ENCODE measurements at places on chromosomes 6 and 20. TPM values are rescaled to one million over a fixed set of nuclear protein-coding genes. Genes with fewer than 3 reads are reported as not detected.

USP49 gene
- 4.1 TPM for total RNA-seq

PROKR2 gene
- not detected for total RNA-seq

BEND3 gene
- total RNA-seq: 3.2 TPM

OLIG3 gene
- not detected for total RNA-seq

RSPO3 gene
- 1.8 TPM for total RNA-seq

SLC17A1 gene
- not detected for total RNA-seq

HTR1E gene
- total RNA-seq: not detected

NNAT gene
- total RNA-seq: 13.8 TPM

HLA-DRB5 gene
- not detected for total RNA-seq

LY6G6F gene
- not detected for total RNA-seq

SNX9 gene
- 72.3 TPM for total RNA-seq

DNA sequence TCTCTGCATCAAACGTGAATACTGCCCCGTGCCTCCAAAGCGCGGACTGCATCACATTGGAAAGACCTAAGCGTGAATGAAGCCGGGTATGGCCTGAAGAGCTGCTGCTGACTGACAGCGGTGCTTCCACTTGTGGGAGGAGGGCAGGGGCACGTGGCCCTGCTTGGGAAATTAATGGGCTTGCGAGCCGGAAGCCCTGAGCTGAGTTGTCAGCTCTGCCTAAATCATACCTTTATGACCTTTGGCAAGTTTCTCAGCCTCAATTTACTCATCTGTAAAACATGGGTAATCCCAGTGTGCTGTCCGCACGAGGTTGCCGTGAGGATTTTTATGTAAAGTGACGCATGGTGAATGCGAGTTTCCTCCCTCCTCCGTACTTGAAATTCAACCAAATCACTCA lies 67.0 kb upstream of the FOXQ1 start:
- no peak for DNase-seq

DNA sequence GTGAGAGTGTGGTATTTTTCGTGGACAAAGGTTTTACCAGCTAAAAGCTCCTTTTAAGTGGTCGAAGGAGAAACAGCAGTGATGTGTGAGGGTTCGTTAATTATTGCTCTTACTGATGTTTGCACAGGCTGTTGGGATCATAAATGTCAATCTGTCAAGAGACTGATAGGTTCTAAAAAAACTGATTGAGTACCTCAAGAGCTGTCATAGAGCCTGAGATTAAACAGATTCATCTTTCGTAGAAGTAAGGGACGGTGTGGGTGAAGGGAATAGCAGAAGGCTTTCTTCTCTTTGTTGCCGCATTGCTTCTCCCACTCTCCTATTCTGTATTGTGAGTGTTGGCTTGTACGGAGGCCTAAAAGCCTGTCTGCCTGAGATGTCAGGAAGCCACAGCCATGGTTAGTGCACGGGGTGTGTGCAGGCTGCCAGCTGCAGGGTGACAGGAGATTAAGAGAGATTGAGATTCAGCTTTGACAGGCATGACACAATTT lies 291.0 kb downstream of the ZFAND3 start:
- no peak for DNase-seq

GRCh38 chr6:4979426-4979825 lies 24.4 kb downstream of the RPP40 start:
- DNase-seq: no peak

DNA sequence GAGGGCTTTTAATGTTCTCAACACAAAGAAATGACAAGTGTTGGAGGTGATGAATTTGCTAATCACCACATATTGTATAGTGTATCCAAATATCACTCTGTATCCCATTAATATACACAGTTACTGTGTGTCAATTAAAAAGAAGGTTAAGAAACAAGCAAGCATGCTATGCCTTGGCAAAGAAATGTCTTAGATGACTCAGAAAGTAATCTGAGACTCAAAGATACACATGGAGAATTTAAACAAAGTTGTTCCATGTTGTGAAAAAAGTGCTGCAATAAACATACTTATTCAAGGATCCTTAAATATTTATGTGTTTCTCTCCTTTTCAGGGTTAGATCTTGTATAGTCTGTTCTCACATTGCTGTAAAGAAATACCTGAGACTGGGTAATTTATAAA lies 300.9 kb downstream of the DHX35 start:
- no peak for DNase-seq

- no peak for DNase-seq
These were observed 19.0 kb upstream of the EXOC2 start for GRCh38 chr6:711925-712324.

GRCh38 chr6:162727322-162728182 lies at the start of the genes PACRG and PRKN:
Gene PACRG (plus strand): TSS chr6:162727974.
Gene PRKN (minus strand): TSS chr6:162727766.
- peak; percentile 68 for DNase-seq

DNA sequence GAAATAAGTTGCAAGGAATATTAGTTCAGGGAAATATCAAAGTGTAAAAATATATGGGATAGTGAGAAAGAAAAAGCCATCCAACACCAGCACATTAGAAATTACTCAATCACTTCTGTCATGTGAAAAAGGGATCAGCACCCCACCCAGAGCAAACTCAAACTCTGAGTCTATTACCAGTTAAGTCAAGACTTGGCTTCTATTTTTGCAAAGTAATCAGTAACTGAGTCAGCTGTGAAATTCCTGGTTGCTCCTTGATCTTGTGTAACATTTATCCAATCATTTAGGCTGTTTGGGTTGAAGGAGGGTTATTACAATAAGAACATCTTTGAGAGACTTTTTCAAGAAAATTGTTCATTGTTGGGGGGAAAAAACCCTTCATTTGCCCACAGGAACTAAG lies 51.2 kb downstream of the SLC22A23 start:
- no peak for DNase-seq

DNA sequence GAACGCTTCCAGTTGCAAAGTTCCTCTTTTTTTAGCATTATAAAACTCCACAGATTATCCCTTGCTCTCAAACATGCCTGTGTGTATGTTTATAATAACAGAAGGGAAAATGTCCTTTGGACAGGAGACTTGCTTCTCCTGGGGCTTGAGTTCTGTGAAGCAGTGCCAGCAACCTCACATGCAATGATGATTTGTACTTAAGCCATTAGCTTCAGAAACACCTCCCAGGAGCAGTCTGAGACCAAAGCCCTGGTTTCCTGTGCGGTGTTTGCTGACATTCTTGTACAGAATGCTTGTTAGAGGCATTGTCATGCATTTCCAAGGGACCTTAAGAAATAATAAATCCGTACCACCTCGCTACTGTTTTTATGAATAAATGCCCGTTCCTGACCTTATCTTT lies 752.8 kb downstream of the CBLN4 start:
- DNase-seq: no peak

DNA sequence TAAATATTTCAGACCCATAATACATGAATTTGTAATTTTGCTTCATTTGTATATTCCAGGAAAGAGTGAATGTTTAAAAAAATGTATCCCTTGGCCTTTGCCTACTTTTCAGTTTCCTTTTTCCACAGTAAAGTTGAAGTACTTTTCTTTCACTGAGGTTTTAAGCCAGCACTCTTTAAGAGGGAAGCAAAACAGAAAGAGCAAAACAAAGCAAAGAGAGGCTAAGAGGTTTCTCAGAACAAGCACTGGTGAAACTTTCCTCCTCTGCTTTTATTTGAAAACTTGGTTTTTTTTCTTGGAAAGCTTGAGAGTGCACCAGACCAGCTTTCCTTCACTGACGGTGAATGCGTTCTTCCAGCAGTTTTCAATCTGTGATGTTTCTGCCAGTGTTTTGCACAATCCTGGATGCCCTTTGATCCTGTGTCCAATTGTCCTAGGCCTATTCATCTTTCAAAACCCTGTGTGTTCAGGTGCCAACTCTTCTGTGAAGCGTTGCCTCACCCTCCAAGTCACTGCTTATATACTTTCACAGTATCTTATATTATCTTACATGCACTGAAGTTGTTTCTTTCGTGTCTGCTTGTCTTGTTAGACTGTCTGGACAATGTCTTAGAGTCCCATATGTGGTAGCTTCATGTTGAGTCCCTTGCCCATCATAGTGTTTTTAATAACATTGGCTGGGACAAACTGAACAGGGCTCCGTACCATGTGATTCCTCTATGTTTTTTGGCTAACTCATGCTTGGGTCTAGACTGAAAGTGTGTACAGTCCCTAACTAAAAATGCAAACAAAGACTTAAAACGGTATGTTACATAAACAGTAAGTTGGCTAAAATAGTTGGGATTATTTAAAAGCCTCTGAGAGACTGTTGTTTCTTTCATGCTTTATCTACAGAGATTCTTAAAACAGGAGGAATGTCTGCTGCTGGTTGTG lies 1.9 kb downstream of the RNF217 start:
- no peak for DNase-seq

GRCh38 chr6:20542927-20543602 lies 8.8 kb downstream of the CDKAL1 start:
- peak; percentile 77 for DNase-seq

- DNase-seq: peak; percentile 33
These were observed 29.9 kb downstream of the FBXO5 start for GRCh38 chr6:152952866-152953509.

DNA sequence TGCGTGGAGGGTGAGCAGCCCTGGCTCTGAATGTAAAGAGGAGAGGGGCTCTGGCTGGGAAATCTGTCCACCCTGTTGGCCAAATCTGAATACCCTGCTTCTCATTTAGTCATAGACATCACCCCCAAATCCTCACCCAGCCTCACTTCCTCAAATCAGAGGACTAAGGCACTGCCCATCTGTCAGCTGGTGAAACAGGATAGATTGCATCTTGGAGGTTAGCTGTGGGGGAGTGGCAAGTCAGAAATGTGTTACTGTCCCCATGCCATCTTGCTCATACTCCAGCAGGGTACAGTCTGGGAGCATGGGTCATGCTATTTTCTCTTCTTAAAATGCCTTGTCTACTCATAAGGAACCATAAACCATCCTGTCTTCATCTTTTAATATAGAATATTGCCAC lies 9.5 kb upstream of the DTNBP1 start:
- no peak for DNase-seq

GRCh38 chr6:112574190-112574589 lies 227.1 kb downstream of the RFPL4B start:
- no peak for DNase-seq

DNA sequence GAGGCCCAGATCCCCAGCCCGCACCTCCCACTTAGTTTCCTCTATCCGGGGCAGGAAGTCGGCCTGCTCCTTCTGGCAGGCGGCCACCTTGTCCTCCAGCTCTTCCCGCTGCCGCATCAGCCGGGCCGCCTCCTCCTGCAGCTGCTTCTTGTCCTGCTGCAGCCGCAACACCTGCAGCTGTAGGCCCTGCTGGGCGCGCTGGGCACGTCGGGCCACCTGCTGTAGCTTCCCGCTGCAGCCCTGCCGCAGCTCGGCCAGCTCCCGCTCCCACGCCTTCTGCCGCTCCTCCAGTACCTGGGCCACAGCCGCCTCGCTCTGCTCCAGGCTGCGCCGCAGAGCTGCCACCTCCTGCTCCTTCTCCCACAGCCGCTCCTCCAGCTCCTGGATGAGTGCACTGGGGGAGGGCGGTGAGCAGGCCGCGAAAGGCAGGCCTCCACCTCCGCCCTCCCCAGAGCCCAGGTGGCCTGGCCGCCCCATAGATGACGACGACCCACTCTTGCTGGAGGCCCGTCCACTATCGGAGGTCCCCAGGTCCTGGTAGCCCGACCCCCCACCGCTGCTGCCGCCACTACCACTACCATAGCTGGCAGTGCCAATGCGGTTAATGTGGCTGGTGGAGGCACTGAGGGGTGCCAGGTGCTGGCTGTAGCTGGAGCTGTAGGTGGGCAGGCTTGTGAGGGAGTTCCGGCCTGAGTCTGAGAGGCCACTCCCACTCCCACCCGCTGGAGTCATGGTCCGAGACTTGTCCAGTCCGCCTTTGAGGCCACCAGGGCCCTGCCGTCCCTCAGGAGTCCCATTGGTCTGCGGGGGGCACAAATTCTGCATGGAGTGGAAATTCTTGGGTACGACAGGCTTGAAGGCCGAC lies 6.0 kb upstream of the FASTKD5 start:
- no peak for DNase-seq

DNA sequence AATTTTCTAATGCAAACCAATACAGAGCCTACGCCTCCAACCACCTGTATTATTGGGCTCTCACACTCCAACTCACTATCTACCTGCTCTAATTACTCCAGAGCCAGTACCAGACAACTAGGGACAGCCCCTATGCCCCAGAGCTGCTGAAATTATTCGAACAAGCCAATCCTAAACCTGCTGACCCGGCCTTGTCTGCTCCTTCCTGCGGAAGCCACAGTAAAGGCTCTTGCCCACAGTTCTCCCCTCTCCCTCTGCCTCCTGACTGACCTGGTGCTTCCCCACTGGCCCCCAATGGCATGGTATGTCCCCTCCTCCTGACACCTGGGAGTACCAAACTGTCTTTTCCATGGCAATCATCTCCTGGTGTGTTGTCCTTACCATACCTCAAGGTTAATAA lies 4.1 kb upstream of the TOX2 start:
- DNase-seq: no peak

DNA sequence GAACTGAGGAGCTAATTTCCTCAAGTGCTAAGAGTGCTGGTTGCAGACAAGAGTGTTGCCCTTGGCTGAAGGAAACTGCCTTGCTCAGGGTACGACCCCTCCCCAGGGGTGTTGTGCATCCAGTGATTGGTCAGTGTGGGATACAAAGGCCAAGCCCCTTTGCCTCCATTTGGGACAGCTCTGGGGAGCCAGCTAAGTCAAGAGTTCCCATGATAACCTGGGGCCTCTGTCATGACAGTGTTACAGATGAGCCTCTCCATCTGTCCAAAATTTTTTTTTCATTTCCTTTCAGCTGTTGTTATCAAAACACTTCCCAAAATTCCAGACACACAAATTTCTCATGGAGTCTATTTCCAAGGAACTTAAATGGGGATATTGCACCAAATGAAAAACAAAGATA lies 93.3 kb downstream of the HS3ST5 start:
- DNase-seq: no peak

GRCh38 chr6:130632897-130633296 lies 194.3 kb upstream of the SMLR1 start:
- DNase-seq: no peak

GRCh38 chr20:10242166-10242565 lies 23.5 kb downstream of the SNAP25 start:
- no peak for DNase-seq

GRCh38 chr20:50304923-50305635 lies 114.4 kb downstream of the CEBPB start:
- no peak for DNase-seq

DNA sequence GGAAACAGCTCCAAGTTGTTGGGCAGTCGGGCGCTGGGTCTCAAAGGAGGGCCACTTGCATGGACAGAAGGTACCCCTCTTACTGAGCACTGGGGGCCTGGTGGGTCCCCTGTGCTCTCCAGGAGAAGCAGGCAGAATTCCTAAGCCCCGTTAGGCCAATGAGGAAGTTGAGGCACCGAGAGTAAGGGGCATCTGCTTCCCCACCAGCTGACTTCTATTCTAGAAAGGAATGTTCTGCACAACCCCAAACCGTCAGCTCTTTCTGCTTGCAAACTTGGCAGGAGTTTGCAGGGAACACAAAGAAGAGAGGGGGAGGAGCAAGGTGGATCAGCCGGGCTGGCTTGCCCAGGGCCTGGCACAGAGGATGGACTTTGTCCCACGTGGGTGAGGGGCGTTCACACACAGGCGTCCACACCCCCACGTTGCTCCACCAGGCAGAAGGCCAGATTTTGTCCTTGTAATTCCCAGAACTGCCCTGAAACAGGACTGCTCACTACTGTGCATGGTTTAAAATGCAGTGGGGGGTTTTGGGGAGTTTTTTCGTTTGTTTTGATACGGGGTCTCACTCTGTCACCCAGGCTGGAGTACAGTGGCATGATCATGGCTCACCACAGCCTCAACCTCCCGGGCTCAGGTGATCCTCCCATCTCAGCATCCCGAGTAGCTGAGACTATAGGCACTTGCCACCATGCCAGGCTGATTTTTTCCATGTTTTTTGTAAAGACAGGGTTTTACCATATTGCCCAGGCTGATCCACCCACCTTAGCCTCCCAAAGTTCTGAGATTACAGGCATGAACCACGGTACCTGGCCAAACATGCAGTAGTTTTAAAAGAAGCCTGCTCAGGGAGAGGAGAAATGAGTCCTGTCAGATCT lies 93.3 kb downstream of the SNX5 start:
- no peak for DNase-seq
